ENCODE measurements at places on chromosomes 2 and 18. TPM values are rescaled to one million over a fixed set of nuclear protein-coding genes. Genes with fewer than 3 reads are reported as not detected.

Gene CDK15
- 0.11 TPM for polyA plus RNA-seq

Gene EFR3B
- 0.46 TPM for polyA plus RNA-seq

DNA sequence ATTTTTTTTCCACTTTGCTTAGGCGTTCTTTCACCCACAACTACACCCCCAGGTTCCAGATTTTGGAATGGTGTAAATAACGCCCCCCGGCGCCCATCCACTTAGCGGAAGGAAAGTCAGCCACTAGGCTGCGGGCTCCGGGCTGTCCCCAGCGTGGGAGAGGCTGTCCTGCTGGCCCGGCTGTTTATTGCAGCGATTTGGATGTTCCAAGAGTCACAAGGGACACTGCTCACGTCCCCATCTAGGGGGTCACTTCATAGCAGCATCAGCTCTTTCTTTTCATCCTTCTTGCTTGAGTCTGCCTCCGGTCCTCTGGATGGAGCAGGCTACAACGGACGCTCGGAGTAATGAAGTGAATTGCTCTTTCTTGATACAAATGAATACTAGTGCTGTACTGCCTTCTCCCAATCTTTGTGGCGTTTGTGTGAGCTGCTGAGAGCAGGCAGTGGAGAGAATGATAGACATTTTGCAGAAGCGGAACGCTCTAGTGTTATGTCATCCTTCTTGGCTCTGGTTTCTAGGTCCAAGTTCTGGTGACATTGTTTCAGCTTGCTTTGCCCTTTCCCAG, 50.7 kb upstream of the PAIP2B start:
- no peak for DNase-seq

DNA sequence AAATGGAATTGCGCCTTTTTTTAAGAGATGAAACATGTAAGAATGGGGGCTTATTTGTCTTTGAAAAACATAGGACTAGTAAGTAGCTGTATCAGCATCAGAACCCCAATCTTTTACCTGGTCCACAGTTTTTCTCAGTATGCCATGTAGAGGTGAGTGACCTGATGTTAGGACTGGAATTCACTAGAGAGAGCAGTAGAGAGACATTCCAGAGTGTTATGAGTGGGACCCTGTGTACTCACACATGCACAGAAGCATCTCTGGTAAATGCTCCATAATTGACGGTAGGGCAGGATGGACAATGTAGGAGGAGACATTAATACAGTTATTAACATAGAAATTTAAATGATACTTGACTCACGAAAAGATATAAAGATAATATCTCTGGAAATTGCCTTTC, 1.4 kb upstream of the GALNT13 start:
- DNase-seq, result no peak

Gene PER2
- polyA plus RNA-seq, result 6.9 TPM

Gene ACMSD
- 3.4 TPM for polyA plus RNA-seq

GRCh38 chr2:72028351-72028995, 119.2 kb downstream of the CYP26B1 start:
- DNase-seq, result no peak

DNA sequence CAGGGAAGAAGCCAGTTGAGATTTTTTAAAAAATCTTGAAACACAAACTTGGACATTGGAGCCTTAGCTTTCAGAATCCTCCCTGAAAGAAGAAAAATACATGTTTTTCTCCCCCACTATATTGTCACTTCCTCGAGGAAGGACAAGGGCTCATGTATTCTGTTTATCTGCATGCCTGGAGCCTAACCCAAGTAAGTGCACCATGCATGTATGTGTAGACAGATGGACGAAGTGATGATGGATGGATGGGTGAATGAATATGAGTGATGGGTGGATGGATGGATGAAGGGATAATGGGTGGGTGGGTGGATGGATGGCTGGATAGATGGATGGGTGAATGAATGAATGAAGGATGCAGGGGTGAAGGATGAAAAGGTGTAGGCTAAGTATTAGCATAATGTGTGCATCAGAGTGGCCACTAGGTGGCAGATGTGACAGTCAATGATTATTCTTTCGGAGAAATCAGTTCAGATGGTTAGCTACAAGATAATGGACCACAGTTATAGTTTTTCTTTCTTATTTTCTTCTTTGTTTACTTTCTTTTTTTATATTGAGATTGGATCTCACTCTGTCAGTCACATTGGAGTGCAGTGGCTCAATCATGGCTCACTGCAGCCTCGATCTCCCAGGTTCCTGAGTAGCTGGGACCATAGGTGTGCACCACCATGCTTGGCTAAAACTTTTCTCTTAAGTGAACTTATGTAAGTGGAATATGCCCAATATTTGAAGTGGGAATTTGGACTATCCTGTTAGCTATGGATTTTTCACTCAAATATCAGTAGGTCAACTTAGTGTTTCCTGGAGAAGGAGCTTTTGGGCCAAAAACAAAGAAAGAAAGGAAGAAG, 18.5 kb upstream of the CCDC93 start:
- DNase-seq, result no peak

Gene CBLN2
- polyA plus RNA-seq, result not detected

DNA sequence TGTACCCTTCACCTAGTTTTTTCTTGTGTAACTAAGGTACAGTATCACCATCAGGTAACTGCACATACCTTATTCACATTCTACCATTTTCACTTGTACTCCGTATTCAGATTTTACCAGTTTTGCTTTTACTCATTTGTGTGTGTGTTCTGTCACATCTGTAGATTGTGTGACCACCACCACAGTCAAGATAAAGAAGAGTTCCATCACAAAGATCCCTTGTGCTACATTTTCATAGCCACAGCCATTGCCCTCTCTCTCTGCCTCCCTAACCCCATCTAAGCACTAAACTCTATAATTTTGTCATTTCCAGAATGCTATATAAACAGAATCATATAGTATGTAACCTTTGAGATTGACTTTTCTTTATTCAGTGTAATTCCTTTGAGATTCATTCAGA, 23.5 kb downstream of the DIS3L2 start:
- DNase-seq, result no peak

Gene POTEJ
- polyA plus RNA-seq, result 0.07 TPM

DNA sequence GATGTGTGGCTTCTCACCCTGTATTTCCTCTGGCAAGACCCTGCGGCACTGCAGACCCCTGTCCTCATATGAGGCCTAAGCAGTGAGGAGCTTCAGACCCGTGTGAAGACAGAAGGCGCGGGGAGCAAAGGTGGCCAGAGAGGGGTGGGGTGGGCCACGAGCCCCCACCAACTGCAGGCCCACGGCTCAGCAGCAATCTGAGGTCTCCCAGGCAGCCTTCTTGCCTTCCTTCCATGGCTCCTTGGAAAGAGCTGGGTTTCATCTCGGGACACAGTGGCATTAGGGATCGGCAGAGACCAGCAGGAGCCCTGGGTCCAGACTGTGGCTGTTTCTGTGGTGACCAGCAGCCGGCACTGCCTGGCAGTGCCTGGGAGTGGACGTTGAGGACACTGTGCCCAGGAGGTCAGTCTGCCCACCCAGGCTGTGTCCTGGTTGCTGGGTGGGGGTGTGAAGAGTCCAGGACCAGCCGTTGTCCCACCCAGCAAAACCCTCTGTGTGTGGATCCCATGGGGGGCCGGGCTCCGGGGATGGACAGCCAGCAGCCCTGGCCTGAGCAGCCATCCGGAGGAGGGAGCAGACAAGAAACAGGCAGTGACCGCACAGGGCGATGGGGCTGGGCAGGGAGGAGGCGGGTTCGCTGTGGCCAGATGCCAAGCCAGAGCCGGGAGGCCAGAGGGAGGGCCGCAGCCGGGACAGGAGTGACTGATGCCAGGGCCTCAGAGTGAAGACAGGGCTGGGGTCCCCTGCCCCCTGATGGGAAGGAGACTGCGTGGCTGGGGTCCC, 73.8 kb downstream of the RRM2 start:
- DNase-seq, result peak; percentile 52

- DNase-seq, result no peak
These were observed 26.9 kb downstream of the CENPO start for GRCh38 chr2:24820175-24820513.

Gene BMP10
- not detected for polyA plus RNA-seq

DNA sequence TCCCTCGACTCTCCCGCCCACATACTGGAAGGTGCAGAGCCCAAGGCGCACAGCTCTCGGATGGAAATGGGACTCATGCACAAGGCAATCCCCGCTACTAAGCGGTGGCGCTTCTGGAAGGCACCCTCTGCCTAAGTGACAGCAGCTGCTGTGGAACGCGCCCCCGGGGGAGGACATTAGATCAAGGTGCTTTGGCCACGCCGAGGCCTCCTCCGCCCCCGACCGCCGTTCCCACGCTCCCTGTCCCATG, 202 bp downstream of the MCEE start:
- no peak for DNase-seq

DNA sequence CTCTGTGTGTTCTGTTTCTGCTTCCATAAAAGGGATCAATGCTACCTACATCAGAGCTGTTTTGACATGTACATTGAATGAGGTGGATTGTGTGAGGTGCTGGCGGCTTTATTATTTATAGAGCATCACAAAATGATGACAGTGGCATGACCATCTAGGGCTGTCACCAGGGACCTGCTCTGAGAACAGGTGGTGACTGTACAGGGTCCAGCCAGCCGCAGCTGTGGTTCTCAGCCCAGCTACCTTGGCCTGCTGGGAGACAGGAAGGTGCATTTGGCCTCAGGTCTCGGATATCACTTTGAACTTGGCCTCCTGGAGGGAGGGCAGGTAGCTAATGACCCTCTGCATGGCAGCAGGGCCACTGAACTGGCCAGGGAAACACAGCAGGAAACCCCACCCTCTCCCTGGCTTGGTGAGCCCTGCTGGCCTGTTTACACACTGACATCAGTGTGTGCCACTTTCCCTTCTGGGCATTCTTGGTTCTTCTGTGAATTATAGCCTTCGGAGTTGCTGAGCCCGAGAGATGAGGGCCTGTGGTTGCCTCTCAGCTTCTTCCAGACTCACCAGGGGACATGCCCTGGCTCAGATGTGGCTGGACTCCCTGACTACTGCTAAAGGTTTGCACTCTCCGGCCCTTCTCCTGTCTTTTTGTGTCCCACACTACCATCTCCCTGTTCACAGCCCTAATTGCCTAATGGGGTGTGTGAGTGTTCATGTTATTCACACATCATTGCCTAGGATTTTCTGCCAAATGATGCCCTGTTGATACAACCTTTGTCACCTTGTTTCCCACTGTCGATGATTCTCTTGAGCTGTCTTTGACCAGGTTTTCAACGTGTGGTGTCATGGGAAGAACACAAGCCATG, 109.2 kb upstream of the RAB12 start:
- DNase-seq, result peak; percentile 5

GRCh38 chr2:159549234-159549633, 67.1 kb downstream of the BAZ2B start:
- DNase-seq, result no peak

GRCh38 chr2:149451417-149452165, 121.2 kb downstream of the LYPD6 start:
- DNase-seq, result no peak

Gene NCKAP5
- polyA plus RNA-seq, result 0.23 TPM

Gene GKN2
- polyA plus RNA-seq, result 0.07 TPM

Gene REG3G
- polyA plus RNA-seq, result 997 TPM

DNA sequence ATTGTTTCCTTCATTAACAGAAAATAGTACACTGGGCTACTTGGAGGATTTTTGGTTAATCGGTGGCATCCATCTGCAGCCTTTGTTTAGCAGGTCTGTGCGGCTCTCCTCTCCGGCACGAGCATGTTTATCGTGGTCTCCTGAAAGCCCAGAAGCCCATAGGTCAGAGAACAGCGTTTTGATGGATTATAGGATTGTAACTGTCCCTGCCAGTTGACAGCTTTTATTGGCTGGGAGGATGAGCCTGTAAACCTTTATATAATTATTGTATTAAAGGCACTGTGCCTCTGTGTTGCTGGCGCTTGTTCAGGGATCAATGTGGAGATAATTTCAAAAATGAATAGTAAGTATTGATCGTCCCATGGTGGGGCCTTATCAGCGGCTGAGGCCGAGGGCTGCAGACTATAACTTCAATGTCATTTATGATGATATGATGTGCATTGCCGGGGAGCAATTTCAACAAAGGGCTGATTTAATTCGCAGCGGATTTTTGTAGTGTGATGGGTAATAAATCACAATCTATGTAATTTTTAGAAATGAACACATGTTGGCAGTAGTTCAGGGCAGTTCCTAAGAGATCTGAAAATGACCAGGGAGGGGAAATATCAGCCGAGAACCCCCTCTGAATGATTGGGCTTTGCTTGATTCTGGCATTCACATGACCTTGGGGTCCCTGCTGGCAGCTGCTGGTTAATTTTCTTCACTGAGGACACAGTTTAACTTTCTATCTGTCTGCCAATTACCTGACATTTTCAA, 736.1 kb downstream of the GALR1 start:
- no peak for DNase-seq

GRCh38 chr2:29245742-29246382, 130.6 kb downstream of the CLIP4 start:
- no peak for DNase-seq

- no peak for DNase-seq
These were observed 258.9 kb downstream of the RDH14 start for GRCh38 chr2:18301421-18302139.

Gene SNRPD1
- polyA plus RNA-seq, result 11.6 TPM

Gene FOXD4L1
- polyA plus RNA-seq, result 0.19 TPM

Gene EVX2
- not detected for polyA plus RNA-seq

Gene CDKL4
- polyA plus RNA-seq, result 0.19 TPM

Gene HOXD8
- 0.61 TPM for polyA plus RNA-seq

DNA sequence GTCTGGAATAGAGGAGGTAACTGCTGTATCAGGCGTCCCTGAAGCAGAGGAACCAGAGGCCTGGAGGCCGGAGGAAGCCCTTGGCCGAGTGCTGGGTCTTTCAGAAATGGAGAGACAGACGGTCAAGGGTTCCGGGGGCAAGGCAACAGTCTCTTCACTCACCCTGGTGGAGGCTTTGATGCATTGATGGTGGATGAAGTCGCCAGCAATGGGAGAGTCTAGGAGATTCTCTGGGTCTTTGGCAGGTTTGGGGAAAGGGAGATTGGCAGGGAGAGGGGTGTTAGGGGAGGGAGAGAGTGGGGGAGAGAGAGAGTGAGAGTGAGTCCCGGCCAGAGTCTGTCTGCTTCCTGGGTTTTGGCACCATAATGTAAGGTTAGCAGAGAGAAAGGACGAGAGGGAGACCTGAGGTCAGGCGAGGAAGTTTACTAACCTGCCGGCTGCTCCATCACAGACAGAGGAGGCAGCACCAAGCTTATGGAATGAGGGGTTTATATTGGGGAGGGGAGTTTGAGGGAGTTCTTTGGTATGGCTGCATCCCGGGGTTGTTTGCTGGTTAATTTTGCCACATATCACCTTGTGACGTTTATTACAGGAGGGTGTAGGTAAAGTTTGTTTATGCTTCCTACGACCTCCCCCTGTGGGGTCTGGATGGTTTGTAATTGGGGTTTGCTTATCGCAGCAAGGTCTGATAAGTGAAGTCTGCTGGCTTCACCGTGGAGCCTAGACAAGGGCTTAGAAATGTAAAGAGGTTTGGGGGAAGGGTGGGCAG, 19.6 kb downstream of the COMMD1 start:
- no peak for DNase-seq

Gene CNDP1
- polyA plus RNA-seq, result 0.14 TPM

DNA sequence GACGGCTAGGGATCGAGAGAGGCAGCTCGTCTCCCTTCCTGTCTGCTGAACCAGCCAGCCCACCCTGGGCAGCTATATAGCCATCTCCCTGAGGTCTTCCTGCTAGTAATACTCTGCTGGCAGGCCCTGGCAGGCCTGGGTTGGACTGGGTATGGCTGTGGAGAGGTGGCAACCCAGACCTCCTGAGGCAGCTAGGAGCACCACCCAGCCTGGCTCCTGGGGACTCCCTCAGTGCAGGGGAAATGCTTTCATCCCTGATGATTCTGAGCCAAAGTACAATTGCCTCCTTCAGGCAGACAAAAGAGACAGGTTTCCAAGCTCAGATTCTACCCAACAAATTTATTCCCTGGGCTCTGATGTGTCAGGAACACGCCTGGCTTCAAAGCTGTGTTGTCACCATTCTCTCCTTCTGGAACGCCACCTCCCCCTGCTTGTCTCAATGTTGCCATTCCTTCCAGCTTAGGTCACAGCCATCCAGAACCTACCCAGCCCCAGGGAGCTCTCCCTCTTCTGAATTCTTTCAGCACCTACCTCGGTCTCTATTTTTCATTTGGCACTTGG, 4.7 kb upstream of the DNAJB2 start:
- no peak for DNase-seq
